ENCODE measurements at places on chromosomes 1 and 21.

GRCh38 chr1:41261926-41262618 lies 20.0 kb upstream of the SCMH1 start:
- no peak for DNase-seq

GRCh38 chr1:212561501-212561931 lies 47.0 kb upstream of the ATF3 start:
- DNase-seq, result peak; percentile 72

DNA sequence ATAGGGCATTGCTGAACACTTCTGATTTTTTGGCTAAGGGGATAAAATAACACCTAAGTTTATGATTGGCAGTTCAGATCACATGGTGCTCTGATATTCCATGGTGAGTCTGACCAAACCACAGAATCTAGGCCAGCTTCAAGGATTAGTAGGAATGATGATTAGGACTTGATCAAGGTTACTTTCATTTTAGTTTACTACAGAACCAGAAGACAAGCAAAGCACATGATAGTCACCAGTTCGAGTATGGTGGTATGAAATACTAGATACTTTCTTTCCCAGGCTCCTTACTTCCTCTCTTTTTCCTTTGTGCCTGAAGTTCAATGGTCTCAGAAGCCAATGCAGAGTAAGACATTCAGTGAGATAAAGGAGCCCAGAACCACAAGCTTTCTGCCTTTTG lies 26.6 kb downstream of the S100A10 start:
- no peak for DNase-seq

DNA sequence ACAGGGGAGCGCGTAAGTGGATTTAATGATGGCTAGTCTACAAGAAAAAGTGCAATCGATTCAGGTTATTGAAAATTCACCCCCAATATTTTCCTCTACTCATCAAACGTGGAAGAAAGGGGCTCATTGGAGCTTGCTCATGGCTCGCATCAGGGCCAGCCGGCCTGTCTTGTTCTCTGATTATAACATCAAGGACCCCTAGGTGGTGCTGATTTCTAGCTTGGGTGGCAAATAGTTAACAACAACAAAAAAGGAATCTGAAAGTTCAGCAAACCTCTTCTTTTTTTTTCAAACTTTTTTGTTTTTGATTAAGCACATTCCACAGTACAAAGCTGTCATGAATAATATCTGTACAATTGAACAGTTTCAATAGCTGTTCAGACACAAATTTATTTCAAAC lies 35.8 kb upstream of the SOD1 start:
- peak; percentile 31 for DNase-seq

DNA sequence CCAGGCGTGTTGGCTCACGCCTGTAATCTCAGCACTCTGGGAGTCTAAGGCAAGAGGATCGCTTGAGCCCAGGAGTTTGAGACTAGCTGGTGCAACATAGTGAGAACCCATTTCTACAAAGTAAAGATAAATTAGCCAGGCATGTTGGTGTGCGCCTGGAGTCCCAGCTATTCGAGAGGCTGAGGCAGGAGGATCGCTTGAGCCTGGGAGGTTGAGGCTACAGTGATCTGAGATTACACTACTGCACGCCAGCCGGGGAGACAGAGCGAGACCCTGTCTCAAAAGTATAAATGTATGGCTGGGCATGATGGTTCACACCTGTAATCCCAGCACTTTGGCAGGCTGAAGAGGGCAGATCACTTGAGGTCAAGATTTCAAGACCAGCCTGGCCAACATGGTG lies 51.5 kb upstream of the LBR start:
- DNase-seq, result no peak

DNA sequence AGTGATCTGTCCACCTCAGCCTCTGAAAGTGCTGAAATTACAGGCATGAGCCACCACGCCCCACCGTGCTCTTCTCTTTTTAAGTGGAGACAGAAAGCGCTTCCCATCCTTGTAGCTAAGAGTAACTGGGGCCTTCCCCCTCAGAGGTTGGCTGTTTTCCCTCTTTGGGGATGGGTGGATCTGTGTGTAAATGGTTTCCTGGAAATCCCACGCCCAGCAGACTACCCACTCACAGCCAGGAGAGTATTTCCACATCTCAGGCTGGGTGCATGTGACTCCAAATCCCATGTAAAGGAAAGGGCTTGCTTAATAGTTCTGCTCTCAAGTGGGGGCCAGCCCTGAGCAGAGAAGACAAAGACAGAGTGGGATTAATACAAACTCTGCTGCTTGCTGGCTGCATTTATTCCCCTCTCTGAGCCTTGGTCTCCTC lies 19.6 kb upstream of the TCEA3 start:
- DNase-seq, result peak; percentile 31

- DNase-seq, result no peak
Measured at GRCh38 chr1:38941093-38941492, 537 bp downstream of the RHBDL2 start.

DNA sequence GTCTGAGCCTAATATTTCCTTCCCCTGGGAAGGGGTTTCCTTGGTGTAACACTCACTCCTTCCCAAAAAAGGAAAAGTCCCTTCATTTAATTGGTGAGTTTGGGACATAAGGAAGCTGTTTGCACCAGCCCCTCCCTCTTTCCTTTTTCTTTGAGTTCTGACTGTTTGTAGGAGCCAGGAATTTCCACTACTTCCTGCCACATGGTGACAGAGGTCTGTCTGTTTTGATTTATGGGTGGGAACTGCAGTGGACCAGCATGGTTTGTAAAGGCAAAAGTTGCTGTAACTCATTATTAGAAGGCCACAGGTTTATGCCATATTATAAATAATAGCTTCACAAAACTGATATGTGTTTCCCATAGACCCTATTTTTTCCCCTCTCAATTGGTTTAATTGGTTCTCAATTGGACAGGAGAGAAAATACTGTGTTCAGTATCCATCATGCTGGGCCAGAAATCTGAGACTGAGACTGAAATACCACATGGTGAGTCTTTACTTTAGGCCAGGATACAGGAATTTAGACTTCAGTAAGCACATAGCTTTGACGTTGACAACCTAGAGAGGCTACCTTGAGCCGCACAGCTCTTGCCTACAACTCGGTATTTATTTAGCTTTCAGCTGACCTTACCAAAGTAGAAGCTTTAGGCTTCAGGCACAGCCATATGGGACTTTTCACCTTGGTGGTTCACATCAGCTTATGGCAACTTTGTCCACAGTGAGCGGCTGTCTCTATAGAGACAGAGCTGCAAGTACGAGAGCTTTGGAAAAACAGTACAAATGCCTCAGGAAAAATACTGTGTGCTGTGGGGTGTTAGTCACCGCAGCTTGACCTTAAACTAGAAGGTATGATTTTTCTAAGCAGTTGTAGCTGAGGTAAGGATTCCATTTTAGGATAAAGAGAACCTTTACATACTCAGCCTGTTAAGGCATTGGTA lies 40.0 kb upstream of the RGS7 start:
- no peak for DNase-seq

DNA sequence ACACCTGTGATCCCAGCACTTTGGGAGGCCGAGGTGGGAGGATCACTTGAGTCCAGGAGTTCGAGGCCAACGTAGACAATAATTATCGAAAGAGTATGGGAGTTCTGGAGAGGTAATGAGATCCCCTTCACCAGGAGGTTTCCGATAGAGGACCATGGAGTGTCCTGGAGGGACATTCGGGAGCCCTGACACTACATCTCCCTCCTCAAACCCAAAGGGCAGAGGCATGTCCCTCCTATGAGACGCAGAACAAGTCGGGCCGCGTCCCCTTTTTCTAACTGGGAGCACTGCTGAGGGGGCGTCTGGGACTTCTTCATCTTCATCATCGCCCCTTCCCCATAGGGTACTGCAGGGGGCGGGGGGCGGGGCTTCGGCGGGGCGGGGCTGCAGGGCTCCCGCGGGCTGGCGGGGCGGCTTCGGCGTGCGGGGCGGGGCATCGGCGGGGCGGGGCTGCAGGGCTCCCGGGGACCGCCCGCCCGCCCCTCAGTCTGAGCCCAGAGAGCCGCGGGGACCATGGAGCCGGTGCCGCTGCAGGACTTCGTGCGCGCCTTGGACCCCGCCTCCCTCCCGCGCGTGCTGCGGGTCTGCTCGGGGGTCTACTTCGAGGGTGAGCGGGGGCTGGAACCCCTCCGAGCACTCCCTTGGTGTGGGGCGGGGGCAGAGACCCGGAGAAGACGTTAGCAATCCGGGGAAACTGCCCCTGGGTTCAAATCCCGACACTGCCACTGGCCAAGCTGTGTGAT lies at the start of gene THEMIS2:
TSS of gene THEMIS2 (plus strand) at position 486 of the 743 bp plus-strand sequence. CDS start at position 514, 28 bp downstream.
- DNase-seq, result peak; percentile 50

Data from fibroblast of skin of scalp (primary cell).